Pulmonary artery endothelial cell (primary cell): ENCODE measurements at places on chromosomes 7 and 10.

DNA sequence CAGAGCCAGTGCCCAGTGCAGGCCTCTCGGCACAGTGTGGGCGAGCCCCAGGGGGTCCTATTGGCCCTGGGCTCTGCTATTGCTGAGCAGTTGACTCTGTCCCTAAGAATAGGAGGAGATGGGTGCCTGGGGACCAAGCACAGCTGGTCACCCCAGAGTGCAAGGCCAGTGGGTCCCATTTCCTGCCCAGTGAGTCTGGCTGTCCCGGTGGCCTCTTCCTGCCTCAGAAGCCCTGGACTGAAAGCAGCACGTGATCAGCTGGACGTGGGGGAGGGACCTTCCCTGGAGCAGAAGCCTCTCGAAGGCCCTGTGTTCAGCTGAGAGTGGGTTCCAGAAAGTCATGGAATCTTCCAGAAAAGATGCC is 42.0 kb downstream of the PWWP2B start:
- DNase-seq, result no peak

GRCh38 chr7:67661-68395 is 124.5 kb upstream of the FAM20C start:
- no peak for DNase-seq

GRCh38 chr10:45058992-45059561 is 58.4 kb downstream of the ZNF22 start:
- no peak for DNase-seq

DNA sequence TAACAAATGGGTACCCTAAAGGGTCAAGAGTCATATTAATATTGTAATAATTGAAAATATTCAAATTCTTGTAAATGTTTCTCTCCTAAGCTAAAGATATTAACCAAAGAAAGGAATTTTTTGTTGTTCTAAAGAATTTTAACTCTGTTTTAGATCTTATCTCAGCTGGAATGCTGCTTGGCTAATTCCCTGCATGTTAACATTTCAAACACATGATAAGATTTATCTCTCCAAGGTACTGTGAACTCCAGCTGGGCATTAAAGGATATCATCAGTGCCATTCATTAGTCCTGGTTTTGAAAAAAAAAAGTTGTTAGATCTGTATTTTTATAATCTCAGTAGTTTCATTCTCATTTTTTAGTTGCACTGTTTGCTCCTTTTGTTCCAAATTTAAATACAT is 76.9 kb downstream of the MAPK8 start:
- no peak for DNase-seq

DNA sequence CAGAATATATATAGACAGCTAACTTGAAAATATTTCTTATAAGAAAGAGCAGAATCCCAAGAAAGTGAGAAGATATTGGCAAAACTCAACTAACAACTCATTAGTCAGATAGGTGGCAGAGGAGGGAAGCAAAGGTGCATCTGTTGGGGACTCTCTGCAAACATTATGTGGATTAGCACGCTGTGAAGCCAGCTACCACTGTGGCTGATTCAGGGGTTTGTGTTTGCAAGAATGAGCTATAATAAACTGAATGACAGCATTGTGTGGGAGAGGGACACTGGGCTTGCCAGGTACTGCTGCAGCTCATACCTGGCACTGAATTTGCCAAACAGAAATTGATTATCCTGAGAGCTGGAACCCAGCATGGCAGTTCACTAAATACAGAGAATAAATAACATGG is 170.3 kb upstream of the MINDY3 start:
- DNase-seq, result no peak

DNA sequence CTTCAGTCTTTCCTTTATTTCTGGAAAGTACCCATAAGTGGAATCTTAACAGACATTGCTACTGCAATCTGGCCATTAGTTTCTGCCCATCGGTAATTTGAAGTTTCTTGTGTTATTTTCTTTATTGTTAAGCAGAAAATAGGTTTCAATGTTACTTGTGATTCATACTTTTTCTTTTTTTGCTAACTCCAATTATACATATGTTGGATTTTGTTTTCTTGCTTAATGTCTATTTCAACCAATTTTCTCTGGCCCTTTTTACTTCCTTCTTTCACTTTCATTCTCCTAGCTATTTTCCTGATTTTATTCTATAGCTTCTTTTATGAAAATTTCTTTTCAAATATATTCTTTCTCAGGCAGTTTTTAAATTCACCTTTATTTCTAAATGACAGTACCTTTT is 457.4 kb downstream of the TCERG1L start:
- no peak for DNase-seq

DNA sequence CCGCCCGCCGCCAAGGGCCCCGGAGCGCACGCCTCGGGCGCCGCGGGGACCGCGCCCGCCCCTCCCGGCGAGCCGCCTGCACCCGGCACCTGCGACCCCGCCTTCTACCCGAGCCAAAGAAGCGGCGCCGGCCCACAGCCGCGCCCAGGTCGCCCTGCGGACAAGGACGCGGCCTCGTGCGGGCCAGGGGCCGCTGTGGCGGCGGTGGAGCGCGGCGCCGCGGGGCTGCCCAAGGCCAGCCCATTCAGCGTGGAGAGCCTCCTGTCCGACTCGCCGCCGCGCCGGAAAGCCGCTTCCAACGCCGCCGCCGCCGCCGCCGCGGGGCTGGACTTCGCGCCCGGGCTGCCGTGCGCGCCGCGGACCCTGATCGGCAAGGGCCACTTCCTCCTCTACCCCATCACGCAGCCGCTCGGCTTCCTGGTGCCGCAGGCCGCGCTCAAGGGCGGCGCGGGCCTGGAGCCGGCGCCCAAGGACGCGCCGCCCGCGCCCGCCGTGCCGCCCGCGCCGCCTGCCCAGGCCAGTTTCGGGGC is 3.5 kb downstream of the UNCX start:
- DNase-seq, result no peak

GRCh38 chr10:6195376-6195775 is 7.4 kb upstream of the PFKFB3 start:
- DNase-seq, result no peak

DNA sequence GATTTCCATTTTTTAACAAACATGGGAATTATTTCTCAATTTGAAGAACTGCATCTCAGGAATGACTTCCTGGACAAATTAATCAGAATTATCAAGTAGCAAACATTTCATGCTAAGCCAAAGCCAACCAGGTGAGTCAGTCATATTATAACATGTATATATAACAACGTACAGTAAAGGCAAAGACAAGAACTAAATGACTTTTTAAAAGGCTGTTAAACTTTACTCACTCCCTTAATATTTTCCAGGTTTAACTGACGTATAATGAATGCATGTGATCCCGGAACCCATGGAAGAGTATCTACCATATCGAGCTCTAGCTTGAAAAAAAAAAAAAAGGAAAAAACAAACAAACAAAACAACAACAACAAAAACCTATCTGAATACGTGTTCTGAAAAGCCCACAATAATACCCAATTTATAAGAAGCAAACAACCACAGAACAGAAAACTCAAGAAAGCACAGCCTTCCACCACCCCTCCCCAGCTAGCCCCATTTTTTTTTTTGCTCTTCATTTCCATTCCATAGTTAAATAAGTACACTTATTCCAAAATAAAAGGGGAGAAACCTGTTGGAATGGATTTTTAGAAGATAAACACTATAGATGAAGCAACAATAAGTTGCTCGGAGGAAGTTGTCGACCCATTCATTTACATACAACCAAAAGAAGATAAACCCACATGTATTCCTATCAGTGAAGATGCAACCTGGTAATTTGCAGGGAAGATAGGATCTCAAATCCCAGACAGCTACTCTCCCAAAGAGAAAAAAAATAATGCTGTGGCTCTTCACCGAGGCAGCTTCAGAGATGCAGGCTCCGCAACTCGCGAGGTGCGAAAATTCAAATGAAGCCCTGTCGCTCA is 537 bp downstream of the NAPEPLD start:
- DNase-seq, result no peak

- no peak for DNase-seq
These were observed 17.8 kb upstream of the ZKSCAN1 start for GRCh38 chr7:99997545-99998137.

DNA sequence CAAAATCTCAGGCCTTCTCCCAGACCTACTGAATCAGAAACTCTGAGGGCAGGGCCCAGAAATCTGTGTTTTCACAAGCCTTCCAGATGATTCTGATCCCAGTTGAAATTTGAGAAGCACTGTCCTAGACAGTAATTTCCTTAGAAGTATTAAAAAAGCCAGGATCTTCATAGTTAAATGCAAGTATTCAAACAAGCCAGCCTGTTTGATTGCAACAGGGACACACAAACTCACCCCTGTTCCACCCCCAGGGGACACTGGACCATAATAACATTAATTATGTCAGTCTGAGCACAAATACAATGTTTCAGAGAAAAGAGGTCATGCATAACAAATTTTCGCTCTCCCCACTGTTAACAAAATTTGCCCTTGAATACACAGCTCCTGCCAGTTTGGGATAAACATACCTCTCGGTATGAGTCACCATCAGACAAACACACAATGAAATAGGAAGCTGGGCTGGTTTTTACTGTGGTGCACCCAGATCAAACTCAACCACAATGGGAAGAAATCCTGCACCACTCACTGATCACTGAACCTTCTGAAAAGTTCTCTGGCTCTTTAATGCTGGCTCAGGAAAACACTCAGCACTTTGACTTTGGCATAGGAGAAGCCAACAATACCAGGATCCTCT is 34.3 kb downstream of the ABLIM1 start:
- peak; percentile 52 for DNase-seq

DNA sequence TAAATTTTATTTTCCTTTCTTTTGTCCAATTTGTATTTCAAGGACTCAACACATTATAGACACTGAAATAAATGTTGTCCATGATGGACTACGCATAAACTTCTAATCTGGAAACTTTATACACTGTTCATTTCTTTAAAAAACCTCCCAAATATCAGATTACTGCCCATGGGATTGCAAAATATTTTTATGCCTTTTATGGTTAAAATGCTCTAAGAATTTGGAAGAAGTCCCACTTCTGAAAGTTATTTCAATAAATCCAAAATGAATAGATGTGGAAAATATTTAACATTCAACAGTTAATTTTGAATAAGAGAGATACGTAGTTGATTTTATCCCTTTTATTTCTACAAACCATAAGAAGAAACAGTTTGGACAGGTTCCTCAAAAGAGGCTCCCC is 46.1 kb downstream of the CABCOCO1 start:
- no peak for DNase-seq

DNA sequence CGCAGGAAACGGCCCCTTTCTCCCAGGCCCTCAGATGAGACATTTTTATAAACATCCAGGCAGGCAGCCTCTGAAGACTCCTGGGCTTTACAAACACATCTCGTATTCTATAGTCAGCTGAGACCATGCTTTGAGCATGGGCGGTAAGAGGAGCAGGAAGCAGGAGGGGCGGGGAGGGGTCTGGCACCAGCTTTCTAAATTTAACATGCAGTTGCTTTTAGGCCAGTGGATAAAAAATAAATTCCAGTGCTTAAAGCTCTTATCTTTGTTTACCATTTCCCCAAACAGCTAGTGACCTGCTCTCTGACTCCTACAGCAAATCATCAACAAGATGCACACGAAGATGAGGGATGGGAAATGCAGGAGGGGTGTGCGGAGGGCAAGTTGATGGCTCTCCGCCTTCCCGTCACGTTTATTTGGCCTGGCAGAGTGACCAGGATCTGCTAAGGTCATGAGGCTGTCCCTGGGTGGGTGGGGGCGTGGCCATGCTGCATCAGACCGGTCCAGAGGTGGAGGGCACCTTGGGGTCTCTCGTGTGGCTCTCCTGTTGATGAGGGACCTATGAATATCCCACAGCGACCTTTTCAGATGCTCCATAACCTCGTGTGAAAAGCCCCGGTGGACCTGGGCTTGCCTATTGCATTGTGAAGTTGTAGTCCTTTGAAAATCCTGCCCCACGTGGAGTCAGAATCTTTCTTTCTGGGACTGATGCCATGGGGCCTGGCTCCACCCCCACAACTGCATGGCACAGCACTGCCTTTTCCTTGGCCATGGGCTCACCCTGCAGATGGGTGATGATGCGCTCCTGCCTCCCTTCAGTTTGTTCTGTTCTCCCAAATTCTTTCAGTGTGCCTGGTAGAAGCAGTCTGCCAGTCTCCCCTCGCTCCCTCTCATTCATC is 67.5 kb downstream of the PARP12 start:
- no peak for DNase-seq

DNA sequence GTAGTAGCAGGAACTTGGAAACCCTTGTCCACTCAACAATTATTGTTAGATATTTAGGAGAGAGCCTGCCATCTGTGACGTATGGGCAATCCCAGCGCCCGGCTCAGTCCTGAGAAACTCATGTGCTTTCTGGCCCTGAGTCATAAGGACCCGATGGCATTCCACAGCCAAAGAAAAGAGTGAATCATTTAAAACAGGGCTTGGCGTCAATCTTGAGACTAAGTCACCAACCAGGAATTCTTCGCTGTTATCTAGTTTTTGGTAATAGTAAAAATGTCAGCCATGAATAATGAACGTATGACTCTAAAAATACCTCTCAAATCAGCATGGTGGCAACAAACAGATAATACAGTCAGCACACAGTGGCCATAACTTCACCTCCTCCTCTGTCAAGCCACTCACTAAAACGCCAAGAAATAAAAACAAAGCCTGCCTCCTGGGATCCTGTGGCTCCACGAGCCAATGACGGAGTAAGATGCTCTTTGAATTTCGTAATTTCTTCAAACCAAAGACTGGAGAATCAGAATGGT is 140.8 kb downstream of the ADAM12 start:
- DNase-seq, result peak; percentile 68

GRCh38 chr10:530717-531116 is 158.8 kb downstream of the DIP2C start:
- DNase-seq, result no peak

DNA sequence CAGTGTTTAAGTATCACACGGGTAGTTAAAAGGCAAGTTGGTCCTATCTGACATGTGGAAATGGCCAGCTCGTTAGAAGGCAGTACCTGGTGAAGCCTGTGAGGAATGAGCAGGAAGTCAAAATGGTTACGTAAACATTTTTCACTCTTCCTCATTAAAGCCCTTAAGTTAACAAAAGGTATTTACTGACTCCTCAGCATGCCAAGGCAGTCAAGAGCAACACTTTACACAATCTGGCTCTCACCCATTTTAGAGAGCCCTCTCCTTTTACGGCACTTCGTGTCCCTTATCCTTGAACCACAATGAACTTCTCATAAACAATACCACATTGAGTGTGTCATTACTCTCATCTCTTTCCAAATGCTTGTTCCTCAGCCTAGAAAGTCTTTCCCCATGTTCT is 11.0 kb upstream of the RSBN1L start:
- DNase-seq, result no peak
